NCI-H526 treated with DMSO at 0.1 percent for 48 hours (cell line): ENCODE measurements at places on chromosomes 5 and 9.

GRCh38 chr5:174692982-174693422, 31.4 kb upstream of the MSX2 start:
- no peak for DNase-seq

DNA sequence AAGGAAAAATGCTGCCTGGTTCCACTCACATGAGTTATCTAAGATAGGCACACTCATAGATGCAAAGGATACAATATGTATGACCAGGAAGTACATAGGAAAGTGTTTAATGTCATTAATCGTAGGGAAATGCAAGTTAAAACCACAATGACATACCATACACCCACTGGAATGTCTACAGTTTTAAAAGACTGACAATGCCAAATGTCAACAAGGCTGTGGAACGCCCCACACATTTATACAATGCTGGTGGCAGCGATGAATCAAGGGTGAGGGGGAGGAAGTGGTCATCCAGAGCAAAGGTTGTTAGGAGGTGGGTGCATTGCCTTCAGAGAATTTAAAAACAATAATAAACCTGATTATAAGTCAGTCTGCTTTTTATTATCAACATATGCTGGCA, 437.8 kb downstream of the ARHGEF28 start:
- no peak for DNase-seq

GRCh38 chr5:124859556-124860290, 113.3 kb upstream of the ZNF608 start:
- no peak for DNase-seq

- DNase-seq = no peak
Observed at GRCh38 chr9:117205806-117206205, 209.1 kb downstream of the ASTN2 start.

- no peak for DNase-seq
Observed at GRCh38 chr5:146622391-146622790, 106.4 kb upstream of the GPR151 start.

DNA sequence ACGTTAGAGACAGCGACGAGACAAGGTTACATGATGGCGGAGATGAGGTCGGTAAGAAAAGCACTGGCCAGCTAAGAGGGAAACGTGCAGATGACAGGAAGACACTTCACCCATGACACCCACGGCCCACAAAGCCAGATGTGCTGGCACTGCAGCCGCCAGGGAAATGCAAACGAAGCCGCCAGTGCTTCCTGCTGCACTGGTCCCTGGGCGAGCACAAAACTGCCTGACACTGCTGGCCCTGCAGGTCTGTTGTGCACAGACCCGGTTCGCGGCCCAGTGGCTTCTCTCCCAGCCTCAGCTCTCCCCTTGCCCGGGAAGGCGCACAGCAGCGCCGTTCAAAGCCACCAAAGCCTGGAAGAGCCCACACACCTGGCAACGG, 20.3 kb downstream of the QSOX2 start:
- no peak for DNase-seq

GRCh38 chr5:158769696-158770095, 330.0 kb downstream of the EBF1 start:
- DNase-seq = no peak

DNA sequence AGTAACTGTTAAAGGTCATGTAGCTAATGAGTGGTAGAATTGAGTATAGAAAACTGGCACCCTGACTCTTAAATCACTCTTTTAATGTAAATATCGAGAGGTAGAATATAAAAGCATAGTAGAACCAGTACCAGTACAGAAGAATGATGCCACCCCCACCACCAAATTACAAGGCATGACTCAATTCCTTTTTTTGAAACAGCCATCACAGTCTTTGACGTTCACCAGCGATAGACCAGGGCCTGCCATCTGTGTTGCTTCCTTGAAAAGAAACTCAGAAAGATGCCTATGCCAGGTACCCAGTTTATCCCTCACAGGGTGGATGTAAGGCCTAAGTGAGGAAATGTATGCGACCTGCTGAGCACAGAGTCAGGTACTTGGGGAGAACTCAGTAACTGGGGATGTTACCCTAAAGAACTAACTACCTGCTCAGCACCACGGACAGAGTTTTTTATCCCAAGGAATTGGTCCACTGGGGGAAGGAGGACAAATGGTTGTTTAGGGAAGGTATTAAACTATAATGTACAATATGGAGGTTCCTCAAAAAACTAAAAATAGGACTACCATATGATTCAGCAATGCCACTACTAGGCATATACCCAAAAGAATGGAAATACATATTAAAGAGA, 116.5 kb downstream of the BRINP1 start:
- DNase-seq = no peak

DNA sequence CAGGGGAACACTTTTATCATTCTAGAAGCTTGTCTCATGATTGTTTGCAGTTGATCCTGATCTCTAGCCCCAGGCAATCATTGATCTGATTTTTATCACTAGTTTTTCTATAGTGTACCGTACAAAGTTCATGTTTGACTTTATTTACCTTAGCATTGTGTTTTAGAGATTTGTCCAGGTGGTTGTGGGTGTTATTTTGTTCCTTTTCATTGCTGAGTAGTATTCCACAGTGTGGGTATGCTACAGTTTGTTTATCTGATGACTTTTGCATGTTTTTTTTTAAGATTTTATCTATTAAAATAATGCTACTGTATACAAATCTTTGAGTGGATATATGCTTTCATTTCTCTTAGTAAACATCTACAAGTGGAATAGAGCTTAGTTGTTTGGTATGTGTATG, 26.2 kb downstream of the ZNF131 start:
- DNase-seq = no peak

DNA sequence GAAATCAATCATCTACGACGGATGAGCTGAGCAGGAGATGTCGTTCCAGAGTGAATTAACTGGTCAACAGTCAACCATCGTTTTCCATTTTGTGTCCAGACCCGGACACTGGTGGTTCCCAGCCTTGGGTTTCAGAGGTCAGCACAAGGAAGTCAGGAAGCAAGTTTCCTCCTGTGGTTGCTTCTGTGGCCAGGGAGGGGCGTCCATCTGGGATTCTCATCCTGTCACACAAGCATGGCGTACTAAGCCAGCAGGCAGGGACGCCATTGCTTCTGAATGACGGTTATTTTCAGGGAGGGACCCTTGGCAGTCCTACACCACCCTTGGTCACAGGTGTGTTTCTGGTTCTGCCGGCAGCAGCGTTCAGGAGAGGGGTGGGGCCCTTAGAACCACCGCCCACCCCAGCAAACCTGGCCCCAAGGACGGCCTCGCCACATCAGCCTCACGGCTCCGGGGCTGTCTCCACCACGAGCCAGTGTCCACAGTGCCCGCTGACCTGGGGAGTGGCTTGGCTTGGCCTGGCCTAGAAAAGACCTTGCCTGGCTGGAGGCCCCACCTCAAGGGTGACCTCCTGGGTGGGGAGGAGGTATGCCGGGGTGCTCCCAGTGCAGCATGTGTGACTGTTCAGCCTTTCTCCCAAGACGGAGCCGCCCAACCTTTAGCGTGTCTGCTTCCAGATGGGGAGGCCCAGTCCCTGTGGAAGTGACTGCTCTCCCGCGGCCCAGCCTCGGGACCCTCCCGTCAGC, 25.2 kb downstream of the NDUFS6 start:
- DNase-seq = no peak

DNA sequence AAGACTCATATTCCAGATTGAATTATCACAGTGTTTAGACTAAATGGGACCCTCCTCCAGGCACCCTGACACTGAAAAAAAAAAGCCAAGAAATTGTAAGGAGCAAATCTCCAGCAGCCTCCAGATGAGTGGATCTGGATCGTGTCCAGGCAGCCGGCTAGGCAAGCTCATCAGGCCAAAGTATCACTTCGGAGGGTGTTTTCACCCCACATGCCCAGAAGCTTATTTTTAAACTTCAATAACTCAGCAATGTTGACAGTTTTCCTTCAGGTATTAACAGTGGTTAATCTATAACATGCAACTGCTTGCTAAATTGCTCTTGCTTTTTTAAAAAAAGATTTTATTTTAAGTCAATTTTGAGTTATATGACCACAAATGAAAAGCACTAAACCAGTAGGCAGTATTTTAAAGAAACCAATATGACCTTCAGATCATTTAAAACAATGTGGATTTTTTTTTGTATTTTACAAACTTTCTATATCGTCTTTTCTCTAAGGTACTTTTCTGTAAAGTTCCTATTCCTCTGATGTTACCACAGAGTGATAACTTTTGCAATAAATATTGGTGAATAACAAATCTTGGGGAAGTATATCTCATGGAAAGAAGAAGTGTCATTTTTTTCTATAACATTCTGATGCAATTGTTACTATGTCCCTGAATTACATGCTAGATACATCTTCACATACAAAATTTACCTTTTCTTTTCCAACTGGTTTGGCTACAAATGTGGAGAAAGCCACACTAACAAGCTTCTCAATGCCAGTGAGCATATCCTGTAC, 30.7 kb downstream of the ACOT12 start:
- DNase-seq = no peak

- DNase-seq = no peak
Observed at GRCh38 chr5:172919525-172920446, 39.4 kb upstream of the RPL26L1 start.

GRCh38 chr5:173675287-173675996, 59.0 kb upstream of the BOD1 start:
- no peak for DNase-seq

- DNase-seq = no peak
Observed at GRCh38 chr9:89731262-89732182, 126.7 kb downstream of the GADD45G start.

- no peak for DNase-seq
Observed at GRCh38 chr5:172076761-172077244, 70.4 kb upstream of the FBXW11 start.

DNA sequence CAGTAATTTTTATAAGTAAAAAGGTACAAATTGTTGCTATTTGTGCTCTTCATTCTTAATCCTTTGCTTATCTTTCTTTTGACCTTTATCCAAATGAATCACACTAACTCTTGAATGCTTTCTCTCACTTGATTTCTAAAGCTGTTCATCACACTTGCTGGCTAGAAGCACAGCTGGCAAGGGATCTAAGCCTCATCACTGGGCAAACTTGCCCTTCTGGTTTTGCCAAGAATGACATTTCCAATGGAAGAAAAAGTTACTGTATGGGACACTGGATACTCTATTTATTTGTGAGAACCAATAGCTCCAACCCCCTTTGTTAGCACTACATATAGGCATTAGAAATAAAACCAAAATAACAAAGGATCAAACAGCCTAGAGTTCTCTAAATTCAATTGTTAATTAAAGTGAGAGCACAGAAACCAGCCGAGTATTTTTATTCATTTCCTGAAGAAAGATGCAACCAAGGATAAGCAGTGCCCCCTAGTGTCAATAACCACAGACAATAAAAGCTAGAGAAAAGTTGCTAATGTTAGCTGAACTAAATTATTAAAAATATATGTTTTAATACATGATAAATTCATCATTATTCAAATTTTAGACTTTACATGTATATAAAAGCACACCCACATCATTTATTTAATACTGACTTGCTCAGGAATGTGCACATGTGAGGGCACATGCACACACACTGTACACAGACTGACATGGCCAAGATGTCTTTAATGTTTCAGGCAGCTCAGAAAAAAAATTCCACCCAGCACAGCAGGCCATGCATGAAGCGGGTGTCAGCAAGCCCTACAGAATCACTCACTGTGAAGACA, 59.8 kb upstream of the POU5F2 start:
- peak; percentile 26 for DNase-seq

DNA sequence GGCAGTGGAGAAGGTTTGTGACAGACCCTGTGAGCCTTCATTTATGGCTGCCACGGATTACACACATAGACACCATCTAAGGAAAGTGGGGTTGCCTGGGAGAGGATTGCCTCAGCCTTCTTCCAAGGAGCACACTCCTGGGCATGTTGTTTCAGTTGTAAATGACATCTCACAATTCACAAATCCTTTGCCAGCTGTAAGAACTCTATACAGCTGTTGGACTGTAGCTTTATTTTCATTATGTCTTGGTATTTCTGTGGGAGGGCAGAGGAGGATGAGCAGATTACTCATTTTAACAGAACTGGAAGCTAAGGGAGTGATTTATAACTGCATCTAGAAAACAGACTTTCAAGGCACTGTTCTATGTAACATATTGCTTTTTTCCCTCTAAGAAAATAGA, 25.6 kb downstream of the MELK start:
- DNase-seq = no peak

DNA sequence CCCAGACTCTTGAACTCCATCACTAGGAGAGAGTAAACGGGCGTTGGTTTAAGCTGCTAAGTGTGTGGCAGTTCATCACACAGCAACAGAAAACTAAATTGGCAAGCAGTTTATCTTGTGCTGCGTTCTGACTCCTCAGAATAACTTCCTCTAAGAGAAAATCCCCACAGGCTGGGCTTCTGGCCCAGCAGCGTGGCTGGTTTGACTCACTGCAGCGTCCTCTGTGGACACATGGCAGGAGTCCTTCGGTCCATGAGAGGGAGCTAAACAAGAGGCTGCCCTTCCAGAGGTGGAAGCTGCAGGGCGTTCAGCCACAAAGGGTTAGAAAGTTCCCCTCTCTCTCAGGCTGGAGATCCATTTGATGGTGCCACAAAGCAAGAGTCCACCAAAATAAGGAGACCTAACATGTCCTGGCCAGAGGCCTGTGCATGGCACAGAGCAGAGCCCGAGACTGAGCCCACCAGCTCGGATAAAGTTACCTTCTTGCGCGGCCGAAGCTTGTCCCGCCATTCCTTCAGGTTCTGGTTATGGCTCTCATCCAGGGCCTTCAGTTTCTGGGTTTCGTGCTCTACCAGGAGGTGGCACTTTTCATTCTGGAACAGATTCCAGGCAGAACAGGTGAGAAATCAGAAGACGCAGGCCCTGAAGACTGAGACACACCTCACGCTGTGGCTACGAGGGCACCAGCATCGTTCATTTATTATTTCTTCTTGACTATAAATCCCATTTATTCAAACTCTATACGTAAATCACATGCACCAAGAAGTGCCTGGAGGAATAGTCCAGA, 46.2 kb upstream of the FBXW11 start:
- no peak for DNase-seq

DNA sequence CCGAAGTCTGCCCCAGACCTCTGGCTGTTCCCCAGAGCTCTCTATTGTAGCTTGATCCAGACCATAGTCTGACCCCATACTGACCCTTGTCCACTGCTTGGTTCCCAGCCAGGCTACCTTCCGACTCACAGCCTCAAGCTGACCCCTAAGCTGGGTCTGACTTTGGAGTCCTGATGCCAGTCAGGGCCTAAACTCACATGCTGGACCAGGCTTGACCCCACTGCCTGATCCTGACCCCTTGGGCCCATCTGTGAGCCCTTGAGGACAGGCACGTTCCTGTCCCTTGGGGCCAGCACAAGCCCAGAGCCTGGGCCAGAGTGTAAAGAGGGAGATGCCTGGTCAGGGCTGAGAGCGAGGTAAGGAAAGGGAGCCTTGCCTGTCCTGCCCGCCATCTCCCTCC, 32.7 kb upstream of the ENHO start:
- no peak for DNase-seq

- DNase-seq = peak; percentile 57
Observed at GRCh38 chr5:33441241-33442177, 744 bp downstream of the TARS1 start.

DNA sequence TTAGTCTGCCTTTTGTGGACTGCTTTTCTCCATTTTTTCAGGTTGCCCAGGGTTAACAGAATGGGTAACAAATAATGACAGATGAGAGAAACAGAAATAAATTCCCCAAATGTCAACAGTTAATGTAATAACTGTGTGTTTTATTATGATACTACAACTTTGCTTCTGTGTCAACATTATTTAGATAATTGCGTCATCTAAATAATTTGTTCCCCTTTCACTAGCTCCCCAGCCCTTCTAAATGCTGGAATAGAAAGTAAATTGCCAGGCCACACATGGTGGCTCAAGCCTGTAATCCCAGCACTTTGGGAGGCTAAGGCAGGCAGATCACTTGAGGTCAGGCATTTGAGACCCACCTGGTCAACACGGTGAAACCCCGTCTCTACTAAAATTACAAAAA, 53.5 kb downstream of the RNF38 start:
- DNase-seq = no peak

- DNase-seq = no peak
Observed at GRCh38 chr5:72703876-72704275, 112.6 kb upstream of the TNPO1 start.
